ENCODE measurements at places on chromosomes 7 and 10. TPM values are rescaled to one million over a fixed set of nuclear protein-coding genes. Genes with fewer than 3 reads are reported as not detected.

CTAGE8 gene
- 0.17 TPM for total RNA-seq

FBXL13 gene
- 0.89 TPM for total RNA-seq

MPP7 gene
- total RNA-seq, result 30.4 TPM

PSMG3 gene
- 13.8 TPM for total RNA-seq

CHAT gene
- not detected for total RNA-seq

ZCCHC24 gene
- total RNA-seq, result 0.85 TPM

PTPRZ1 gene
- not detected for total RNA-seq

KNDC1 gene
- total RNA-seq, result not detected

INSYN2A gene
- total RNA-seq, result not detected

HKDC1 gene
- 3.1 TPM for total RNA-seq

UPK3B gene
- total RNA-seq, result 1.3 TPM

KLLN gene
- total RNA-seq, result 0.36 TPM

NEUROD6 gene
- not detected for total RNA-seq

CHN2 gene
- 3.5 TPM for total RNA-seq

FAM237B gene
- not detected for total RNA-seq

PIP gene
- total RNA-seq, result not detected

GPR146 gene
- total RNA-seq, result 13.7 TPM

C10orf62 gene
- total RNA-seq, result not detected

MSMB gene
- total RNA-seq, result not detected

FMC1 gene
- 0.89 TPM for total RNA-seq

GIMAP8 gene
- 2.9 TPM for total RNA-seq

PRLHR gene
- not detected for total RNA-seq

CRYGN gene
- total RNA-seq, result not detected

AOAH gene
- total RNA-seq, result 30.3 TPM

CRHR2 gene
- not detected for total RNA-seq

PTF1A gene
- total RNA-seq, result not detected

NYAP1 gene
- 0.66 TPM for total RNA-seq

ITGA8 gene
- not detected for total RNA-seq

ITGB8 gene
- total RNA-seq, result not detected

SLC13A4 gene
- not detected for total RNA-seq

CCL24 gene
- not detected for total RNA-seq

ECHS1 gene
- total RNA-seq, result 7.6 TPM

ZSCAN21 gene
- 2.7 TPM for total RNA-seq
